Activated naive CD4-positive, alpha-beta T cell treated with anti-CD3 and anti-CD28 coated beads, Interleukin-2, amount 50 U/mL, for 72 hours (primary cell): ENCODE measurements at places on chromosomes 12 and 14. TPM values are rescaled to one million over a fixed set of nuclear protein-coding genes. Genes with fewer than 3 reads are reported as not detected.

The PRKD1 gene
- not detected for total RNA-seq

GRCh38 chr12:42704340-42704739, 114.8 kb upstream of the PRICKLE1 start:
- DNase-seq = no peak

DNA sequence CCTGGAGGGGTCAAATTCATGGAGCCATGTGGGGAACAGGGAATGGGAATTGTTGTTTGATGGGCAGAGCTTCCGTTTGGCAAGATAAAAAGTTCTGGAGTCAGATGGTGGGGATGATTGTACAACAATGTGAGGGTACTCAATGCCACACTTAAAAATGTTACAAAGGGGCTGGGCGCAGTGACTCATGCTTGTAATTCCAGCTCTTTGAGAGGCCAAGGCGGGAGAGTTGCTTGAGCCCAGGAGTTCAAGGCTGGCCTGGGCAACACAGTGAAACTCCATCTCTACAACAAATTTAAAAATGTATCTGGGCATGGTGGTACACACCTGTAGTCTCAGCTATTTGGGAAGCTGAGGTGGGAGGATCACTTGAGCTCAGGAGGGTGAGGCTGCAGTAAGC, 66.0 kb upstream of the DIO3 start:
- no peak for DNase-seq

The CABP1 gene
- not detected for total RNA-seq

DNA sequence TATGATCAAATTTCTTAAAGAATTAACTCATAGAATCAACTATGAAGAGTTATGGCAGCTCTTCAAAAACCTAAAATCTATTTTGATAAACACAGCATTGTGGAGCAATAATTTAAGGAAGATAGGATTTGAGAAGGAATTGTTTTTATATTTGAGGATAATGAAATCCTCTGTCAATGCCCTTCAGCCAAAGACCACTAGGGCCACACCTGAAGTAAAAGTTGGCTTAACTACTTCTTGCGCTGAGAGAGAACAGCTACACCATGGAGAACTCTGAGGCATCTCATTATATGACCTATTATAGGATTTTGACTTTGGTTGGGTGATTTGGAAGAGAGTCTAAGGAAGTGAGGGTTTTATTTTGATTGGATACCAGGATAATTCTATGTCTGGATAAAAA, 237.2 kb downstream of the TMTC2 start:
- no peak for DNase-seq

The ABHD12B gene
- total RNA-seq = not detected

GRCh38 chr14:87049950-87050349, 943.0 kb downstream of the GALC start:
- DNase-seq = peak; percentile 4

The ZDHHC22 gene
- not detected for total RNA-seq

The SPTB gene
- 0.41 TPM for total RNA-seq

The PTCSC3 gene
- not detected for total RNA-seq

DNA sequence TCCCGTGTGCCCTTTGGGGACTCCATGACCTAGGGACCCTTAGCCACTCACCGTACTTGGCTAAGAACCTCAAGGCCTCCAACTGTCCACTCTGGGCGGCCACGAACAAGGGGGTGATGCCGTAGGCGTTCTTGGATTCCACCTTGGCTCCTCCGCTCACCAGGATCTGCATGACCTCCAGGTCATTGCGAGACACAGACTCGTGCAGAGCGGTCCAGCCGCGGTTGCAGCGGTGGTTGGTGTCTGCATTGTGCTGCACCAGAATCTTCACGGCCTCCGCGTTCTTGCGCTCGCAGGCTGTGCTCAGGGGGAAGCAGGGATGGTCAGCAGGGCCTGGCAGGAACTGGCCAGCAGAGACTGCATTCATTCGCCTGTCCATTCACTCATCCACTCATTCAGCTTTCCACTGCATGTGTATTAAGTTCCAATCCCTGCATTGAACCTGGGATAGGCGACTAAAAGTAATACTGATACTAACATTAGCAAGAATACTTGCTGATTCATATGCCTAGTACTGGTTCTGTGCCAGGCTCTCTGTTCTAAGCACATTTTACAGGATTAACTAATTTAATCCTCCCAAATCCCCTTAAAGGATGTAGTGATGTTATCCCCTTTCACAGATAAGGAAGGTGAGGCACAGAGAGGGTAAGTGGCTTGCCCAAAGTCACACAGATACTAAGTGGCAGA, 23.9 kb downstream of the FAM181A start:
- DNase-seq = no peak

DNA sequence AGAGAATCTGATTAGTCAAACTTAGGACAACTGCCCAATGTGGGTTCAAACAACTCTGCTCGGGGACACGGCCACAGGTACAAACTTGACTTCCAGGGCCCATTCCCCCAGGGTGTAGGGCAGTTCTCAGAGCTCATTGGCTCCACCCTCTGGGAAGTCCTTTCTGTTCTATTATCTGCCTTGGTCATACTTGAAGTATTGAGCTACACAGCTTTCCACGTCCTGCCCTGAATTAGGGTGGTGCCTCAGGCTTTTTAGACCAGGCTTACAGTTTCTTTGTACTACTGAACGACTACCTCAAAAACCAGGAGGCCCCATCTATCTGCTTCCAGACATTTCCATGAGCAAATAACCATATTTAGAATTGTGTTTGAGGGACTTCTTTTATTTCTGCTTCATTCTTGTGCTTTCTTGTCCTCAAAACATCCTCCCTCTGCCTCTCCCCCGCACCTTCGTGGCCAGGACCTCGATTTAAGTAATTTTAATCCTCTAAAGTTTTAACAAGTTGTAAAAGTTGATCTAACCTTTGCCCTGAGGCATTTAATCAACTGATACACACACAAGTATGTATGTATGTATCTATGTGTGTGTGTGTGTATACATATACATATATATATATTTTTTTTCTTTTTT, 281.7 kb upstream of the AMIGO2 start:
- peak; percentile 70 for DNase-seq

DNA sequence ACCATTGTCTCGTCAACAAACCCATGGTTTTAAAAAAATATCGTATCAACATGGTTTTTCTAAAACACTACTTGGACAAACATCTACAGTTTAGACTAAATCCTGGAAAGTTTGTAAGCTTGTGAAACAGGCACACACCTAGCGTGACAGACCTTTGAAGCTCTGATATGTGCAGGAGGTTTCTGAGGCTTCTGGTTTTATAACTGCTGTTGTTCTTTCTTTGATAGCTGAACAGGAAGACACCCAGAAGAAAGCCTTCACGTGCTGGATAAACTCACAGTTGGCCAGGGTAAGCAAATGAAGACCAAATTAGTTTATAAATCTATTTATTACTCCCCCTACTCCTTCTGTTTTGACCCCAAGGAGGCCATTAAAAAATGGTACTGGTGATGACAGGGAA, 87.6 kb downstream of the SYNE2 start:
- DNase-seq = no peak

DNA sequence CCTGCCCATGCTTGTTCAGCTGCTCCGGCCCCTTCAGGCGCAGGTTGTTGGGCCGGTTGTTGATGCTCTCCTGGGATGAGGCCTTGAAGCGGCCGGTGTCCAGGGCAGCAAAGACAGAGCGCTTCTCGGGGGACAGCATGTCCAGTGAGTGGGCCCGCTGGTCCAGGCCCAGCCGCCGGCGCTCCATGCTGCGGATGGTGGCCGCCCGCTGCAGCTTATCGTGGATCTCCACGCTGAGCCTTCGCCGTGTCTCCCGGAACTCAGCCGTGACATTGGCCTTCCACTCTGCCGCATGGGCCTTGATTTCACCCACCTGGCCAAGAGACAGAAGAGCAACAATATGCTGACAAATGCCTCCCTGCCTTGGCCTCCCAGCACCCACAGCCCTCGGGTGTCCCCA, 137.2 kb downstream of the KCNK10 start:
- DNase-seq = no peak

DNA sequence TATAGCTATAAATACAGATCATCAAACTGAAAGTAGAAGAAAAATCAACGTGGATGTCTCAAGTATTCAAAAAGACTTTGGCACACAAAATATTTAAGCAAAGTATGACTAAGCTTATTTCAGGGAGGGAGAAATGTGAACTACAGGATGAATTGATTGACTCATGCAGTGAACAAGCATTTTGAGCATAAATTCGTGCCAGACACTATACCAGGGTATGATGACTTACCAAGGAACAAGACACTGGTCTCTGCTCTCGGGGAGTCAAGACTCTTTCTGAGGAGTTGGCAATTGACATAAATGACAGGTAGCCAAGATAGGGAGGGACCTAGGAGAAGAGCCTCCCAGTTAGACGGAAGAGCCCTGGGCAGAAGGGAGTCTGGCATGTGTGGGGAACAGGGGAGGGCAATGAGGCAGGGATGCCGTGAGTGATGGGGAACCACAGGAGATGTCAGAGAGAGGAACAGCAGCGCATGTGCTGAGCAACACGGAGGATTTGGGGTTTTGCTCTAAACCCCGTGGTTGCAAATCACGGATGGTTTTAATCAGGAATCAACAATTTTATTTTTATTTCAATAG, 115.2 kb downstream of the TMEM132D start:
- no peak for DNase-seq

DNA sequence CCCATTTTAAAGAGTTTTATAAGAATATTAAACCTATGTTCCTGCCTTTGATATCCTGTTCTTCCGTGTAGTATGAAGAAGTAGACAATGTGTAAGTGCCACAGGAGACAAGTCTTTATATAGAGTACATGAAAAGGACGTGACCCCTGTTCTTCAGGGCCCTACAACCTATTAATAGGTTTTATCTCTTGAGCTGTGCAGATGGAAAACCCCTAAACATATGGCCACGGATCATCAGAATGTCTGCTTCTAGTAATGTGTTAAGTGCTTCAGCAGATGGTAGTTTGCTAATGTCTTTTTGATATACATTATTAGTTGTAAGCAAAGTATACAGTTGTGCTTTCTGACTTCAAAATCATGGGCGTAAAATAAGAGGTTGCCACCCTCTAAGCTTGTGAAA, 228.5 kb downstream of the PTPRO start:
- DNase-seq = no peak

GRCh38 chr12:38161123-38162000, 155.2 kb upstream of the ALG10B start:
- DNase-seq = no peak

DNA sequence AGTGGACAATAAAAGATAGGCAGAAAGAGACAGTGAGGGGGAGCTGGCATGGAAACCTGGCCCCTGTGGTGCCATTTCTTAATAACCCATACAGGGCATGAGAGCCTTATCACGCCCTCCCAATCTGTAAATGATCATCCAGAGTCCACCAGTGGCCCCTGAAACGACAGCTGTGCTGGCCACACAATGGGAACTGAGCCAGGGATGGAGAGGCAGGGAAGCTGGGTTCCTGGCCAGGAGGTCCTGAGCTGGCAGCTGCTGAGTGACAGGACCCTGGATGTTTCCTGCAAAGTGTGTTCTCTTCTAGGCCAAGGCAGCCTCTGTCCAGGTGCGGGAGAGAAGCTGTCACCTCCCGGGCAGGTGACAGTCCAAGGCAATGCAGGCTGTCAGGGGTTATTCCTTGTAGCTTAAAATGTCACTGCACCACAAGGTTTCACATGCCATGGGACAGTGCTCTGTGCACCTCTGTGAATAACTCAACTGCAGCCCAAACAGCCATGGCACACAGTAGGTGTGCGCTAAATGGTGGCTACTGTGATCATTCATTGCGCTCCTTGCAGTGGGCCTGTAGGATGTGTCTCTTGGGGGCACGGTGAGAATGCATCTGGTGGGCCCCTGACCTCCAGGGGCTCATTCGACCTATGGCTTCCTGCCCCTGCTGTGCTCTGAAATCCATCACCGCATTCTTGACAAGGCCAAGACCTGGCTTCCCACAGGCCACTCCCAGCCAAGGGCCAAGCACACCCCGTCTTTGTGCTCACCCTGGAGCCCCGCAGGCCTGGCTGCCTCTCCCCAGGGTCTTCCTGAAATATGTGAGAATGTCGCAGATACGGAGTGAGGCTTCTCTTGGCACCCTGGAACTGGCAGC, 46.3 kb upstream of the BCL11B start:
- DNase-seq = no peak

GRCh38 chr14:85186082-85186481, 343.9 kb upstream of the FLRT2 start:
- DNase-seq = no peak

DNA sequence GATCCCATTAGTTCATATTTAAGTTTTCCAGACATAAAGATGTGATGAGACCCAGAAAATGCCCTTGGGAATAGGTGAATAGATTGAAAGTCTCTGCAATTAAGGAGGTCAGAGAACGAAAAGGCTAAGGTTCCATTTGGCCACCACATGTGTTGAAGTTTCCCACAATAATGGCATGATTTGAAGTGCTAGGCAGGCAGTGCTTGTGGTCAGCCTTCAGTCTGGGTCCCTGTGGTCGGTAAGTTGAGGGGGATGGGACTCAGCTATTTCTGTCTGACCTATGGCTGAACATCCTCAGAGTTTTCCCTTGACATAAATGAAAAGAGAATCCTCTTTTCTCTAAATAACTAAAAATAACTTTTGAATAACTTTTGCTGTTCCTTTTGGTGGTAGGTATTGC, 92.4 kb downstream of the PELI2 start:
- no peak for DNase-seq

The C12orf60 gene
- total RNA-seq = 2.6 TPM

GRCh38 chr12:52627395-52628110, 9.2 kb upstream of the KRT73 start:
- no peak for DNase-seq

- DNase-seq = no peak
Measured at GRCh38 chr12:63098851-63099250, 52.1 kb downstream of the AVPR1A start.

DNA sequence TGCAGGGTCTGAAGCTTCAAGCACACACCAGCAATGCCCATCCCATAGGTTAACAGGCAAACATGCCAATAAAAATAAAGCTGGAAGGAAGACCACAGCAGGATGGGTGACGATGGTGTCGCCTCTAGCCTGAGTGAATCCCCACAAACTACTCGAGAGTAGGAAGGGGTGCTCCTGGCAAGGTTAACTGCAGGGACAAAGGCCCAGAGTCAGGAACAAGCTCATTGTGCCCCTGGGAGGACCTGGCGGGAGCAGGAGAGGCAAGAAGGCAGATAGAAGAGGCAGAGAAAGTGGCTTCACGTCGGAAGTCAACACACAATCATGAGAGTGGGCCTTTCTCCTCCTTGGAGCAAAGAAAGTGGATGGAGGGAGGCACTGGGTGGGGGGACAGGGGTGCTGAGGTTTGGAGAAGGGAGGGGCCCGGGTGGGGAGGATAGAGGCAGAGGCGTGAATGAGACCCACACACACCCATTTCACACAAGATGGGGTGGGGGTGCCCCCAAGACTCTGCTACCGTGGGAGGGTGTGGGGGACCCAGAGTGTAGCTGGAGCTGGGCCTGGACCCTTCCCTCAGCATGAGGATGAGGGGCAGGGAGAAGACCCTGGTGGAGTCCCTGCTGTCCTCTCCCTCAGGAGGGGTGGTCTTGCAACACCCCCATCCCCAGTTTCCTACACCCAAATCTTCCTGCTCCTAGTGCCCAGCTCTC, 43.1 kb downstream of the DIO3 start:
- no peak for DNase-seq

DNA sequence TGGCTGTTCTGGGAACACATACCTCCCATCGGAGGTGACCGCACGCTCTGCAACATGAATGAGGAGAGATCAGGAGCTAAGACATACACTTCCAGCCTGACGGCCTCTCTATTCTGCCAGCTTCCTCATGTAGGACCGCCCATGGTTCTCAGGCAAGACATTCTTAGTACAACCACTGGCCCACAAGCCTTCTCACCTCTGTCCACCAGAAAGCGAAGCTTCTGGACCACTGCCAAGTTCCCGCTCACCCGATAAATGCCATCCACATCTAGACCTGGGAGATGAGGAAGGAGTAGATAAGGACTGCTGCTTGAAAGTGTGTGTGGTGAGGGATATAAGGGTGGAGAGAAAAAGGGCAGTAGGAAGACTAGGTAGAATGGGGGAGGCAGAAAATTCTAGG, 5.2 kb downstream of the ARHGAP9 start:
- no peak for DNase-seq
